ENCODE measurements at places on chromosomes 11 and 22.

GRCh38 chr11:5626196-5626595 lies 1.4 kb downstream of the TRIM34 start:
- DNase-seq: no peak

DNA sequence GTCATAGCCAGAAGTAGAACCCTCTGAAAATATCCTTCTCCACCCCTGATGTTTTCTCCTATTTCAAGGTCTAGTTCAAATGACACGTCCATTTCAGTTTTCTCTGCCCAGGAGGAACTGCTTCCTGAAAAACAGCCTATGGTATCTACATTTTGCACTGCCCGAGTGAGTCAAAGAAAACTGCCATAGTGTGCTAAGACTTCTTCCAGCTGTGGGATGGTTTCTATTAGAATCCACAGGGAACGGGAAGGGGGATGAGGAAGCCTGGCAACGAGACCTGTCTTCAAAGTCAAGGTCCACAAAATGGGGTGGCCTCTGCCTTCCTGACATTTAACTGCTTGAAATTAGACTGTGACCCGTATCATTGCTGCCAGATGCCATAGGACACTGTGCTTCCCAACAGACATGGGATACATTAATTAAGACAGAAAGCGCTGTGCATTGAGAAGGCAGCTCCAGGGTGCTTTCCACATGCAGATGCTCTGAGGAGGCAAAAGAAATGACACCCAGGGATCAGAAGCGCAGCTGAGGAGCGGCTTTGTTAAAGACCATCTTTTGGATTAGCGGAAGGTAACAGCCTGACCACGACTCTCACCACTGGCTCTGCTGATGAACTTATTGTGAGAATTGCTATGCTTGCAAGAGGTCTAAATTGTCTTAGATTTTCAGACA lies 39.4 kb upstream of the NUP50 start:
- no peak for DNase-seq

- DNase-seq: no peak
Observed at GRCh38 chr22:41947424-41948080, 600 bp upstream of the CENPM start.

GRCh38 chr11:42631220-42631843 lies 680.5 kb upstream of the API5 start:
- DNase-seq: peak; percentile 84

DNA sequence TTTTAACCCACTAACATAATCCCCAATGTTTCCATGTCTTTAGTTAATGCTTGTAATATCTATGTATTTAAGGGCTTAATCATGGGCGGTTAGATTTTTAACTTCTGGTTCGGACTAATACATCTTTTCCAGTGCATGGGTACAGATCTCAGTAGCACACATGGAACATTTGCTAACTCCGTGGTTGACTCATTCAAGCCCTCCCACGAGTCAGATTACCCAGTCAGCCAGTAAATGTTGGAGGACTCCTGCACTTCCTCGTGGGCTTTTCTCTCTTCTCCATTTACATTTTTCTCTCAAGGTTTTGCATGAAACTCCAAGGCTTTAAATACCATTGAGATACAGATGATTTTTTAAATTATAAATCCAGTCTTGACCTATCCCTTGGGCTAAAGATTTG lies 313.9 kb downstream of the ST3GAL4 start:
- DNase-seq: no peak

GRCh38 chr11:91497847-91498246 lies 726.8 kb upstream of the FAT3 start:
- DNase-seq: no peak

GRCh38 chr11:122441666-122442035 lies 213.9 kb upstream of the UBASH3B start:
- no peak for DNase-seq

DNA sequence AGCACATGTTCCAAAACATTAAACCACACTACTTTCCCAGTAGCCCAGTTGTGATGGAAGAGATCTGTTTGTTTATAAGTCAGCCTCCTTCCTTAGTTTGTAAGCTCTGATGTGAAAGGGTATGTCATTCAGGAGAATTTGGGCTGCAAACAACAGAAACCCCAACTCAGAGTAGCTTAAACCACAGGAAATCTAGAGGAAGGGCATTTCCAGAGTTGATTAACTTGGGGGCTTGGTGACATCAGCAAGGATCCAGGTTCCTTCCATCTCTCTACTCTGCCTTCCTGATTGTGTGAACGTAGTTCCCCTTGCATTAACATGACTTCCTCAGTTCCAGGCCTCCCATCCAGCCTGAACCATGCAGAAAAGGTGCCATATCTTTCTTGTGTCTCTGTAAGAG lies 6.5 kb upstream of the FJX1 start:
- no peak for DNase-seq

GRCh38 chr11:104061853-104062521 lies 25.5 kb downstream of the DDI1 start:
- no peak for DNase-seq

Data from NCI-H446 (cell line).